WTC11 (cell line): ENCODE measurements at places on chromosomes 6 and 20. TPM values are rescaled to one million over a fixed set of nuclear protein-coding genes. Genes with fewer than 3 reads are reported as not detected.
A peak's percentile ranks its signal among the peaks of the same experiment; 100 is the strongest.

GRCh38 chr20:22544462-22544861 is 39.9 kb downstream of the FOXA2 start:
- no peak for DNase-seq

- peak; percentile 82 for DNase-seq
Observed at GRCh38 chr6:5214570-5215052, 46.1 kb downstream of the LYRM4 start.

Gene VSX1
- total RNA-seq, result 0.23 TPM in 1 of 3 replicates, not detected in the others

Gene FAM83C
- total RNA-seq, result not detected in 3 replicates

Gene SAPCD1
- 13.3 to 16.9 TPM (median 13.7 TPM) in 3 replicates for total RNA-seq

GRCh38 chr6:150930841-150931240 is 65.3 kb downstream of the MTHFD1L start:
- DNase-seq, result no peak

GRCh38 chr20:15310361-15310760 is 972.9 kb upstream of the FLRT3 start:
- DNase-seq, result no peak

- DNase-seq, result no peak
Observed at GRCh38 chr6:46130666-46131065, 877 bp downstream of the ENPP4 start.

Gene PTCHD4
- total RNA-seq, result 0.69 to 1.6 TPM (median 1.0 TPM) in 3 replicates

Gene TMC2
- not detected in 3 replicates for total RNA-seq

- DNase-seq, result no peak
Observed at GRCh38 chr6:15763364-15763763, 100.5 kb upstream of the DTNBP1 start.

GRCh38 chr6:39411465-39411864 is 89.0 kb upstream of the KCNK16 start:
- no peak for DNase-seq

Gene GGTLC1
- total RNA-seq, result not detected in 3 replicates

GRCh38 chr6:34349211-34349610 is 43.3 kb downstream of the NUDT3 start:
- DNase-seq, result no peak

DNA sequence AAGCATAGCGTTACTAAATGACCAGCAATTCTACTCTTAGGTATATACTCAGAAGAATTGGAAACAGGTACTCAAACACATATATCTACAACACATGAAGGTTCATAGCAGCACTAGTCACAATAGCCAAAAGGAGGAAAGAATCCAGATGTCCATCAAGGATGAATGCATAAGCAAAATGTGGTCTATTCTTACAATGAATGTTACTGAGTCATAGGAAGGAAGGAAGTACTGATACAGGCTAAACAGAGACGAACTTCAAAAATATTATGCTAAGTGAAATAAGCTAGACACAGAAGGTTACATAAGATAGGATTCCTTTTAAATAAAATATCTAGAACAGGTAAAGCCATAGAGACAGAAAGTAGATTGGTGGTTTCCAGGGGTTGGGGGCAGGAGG is 93.5 kb downstream of the MAP3K7 start:
- DNase-seq, result no peak

DNA sequence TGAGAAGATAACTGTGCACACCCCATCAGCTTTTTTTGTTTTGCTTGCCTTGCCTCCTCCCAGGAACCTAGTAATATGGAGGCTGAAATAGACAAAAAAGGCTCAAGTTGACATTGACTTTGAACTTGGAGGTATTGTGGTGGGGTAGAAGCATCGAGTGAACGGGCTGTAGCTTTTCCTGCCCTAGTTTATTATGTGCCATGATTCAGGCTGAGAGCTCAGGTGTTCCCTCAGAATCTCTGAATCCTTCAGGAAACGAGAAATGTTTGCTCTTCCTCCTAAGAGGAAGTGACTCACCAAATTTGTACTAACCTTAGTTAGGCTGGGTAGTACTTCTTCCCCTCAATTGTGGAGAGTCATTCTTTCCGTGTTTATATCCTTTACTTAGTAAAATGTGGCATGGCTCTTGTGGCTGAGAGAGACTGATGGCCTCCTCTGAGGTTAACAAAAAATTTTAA is 98.8 kb downstream of the SASH1 start:
- DNase-seq, result no peak

DNA sequence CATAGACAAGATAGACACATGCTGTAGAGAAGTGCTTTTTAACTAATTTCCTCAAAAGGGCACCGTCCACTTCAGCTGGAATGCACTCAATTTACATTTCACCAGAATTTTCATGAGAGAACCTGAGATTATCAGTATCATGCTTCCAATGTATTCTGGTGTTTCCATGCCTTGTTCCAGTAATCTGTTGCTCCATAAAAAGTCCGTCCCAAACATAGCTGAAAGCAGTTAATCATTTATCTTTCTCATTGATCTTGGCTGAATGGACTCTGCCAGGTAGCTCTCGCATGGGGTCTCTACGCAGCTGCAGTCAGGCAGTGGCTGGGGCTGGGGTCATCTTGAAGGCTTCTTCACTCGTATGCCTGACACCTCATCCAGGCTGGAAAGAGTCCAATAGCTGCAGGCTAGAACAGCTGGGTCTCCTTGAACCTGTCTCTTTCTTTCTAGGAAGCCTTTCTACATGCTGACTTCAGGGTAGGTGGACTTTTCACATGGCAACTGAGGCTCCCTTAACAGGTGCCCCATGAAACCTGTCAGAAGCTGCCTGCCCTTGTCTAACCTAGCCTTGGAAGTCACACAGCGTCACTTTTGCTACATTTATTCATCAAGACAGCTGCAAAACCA is 18.6 kb upstream of the COL12A1 start:
- DNase-seq, result no peak

- peak; percentile 61 for DNase-seq
Observed at GRCh38 chr20:59006864-59007664, at the start of gene CTSZ. TSS of gene CTSZ (minus strand) at chr20:59007254. CDS start at chr20:59007128, 126 bp downstream.

DNA sequence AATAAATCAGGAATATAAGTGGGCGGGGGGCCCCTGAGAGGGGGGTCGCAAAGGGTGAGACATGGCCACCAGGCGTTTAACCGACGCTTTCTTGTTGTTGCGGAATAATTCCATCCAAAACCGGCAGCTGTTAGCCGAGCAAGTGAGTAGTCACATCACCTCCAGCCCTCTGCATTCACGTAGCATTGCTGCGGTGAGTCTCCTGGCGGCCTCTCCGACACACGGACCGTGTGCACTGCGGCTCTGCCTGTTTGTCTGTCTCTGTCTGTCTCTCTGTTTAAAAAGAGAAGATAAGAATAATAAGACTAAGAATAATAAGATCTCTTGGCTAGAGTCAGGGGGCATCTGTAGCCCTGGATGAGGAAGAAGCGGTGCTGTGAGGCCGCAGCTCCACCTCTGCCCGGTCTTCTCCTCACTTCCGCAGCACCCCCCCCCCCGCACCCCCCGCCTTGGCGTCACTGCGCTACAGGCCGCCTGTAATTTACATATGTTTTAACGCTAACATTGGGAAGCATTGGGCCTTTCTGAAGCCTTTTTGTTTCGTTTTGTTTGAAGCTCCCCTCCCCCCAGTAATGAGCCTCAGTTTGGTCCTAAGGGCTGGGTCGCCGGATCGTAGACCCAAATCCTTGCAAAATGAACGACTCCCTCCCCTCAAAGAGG is 993 bp downstream of the STX16 start:
- DNase-seq, result peak; percentile 55

- DNase-seq, result no peak
Observed at GRCh38 chr6:73644941-73645591, 8.7 kb downstream of the SLC17A5 start.

Gene SNAP25
- 0.41 to 0.72 TPM (median 0.57 TPM) in 3 replicates for total RNA-seq

DNA sequence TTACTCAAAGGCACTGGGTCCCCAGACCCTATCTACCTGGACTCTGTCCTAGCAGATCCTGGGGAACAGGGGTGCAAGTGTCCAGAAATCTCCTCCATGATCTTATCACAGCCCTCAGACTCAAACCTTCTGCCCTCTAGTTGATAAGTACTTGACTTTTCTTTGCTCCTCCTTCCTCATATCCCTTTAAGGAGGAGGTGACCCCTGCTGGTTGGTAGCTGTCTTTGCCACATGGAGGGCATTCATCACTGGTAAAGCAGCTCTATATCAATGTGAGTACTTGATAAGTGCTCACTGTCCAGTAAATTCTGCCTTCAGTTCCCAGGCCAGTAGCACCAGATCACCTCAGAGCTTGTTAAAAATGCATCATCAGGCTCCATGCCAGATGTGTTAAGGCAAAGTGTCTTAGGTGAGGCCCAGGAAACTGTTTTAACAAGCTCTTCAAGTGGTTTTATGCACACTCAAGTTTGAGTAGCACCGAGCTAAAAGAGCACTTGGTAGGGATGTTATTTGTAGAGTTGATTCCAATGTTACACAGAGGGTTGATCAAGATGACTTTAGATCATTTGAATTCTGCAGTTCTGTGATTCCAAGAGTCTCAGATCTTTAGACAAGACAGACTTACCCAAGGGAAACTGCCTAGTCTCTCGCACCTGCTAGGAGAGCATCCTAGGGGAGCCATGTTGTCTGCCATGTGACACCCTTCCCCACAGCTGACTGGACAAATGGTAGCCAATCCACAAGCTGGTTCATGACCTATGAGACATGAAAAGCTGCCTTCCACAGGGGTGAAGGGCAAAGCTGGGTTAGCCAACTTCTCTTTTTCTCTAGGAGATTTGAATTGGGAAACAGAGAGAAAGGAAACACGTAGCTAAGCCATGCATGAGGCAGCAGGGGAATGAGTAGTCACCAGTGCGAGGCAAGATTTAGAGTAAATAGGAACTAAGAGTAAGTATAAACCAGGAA is 18.6 kb downstream of the TREML2 start:
- peak; percentile 47 for DNase-seq

- no peak for DNase-seq
Observed at GRCh38 chr6:14734416-14735340, 511.2 kb upstream of the JARID2 start.

Gene MYCT1
- total RNA-seq, result 1.4 to 2.0 TPM (median 1.5 TPM) in 3 replicates
